ENCODE measurements at places on chromosomes 4 and X.
A peak's percentile ranks its signal among the peaks of the same experiment; 100 is the strongest.

GRCh38 chr4:27129871-27130366 lies 269.3 kb downstream of the STIM2 start:
- no peak for DNase-seq

- DNase-seq = no peak
Observed at GRCh38 chr4:86683983-86684382, 89.9 kb downstream of the PTPN13 start.

DNA sequence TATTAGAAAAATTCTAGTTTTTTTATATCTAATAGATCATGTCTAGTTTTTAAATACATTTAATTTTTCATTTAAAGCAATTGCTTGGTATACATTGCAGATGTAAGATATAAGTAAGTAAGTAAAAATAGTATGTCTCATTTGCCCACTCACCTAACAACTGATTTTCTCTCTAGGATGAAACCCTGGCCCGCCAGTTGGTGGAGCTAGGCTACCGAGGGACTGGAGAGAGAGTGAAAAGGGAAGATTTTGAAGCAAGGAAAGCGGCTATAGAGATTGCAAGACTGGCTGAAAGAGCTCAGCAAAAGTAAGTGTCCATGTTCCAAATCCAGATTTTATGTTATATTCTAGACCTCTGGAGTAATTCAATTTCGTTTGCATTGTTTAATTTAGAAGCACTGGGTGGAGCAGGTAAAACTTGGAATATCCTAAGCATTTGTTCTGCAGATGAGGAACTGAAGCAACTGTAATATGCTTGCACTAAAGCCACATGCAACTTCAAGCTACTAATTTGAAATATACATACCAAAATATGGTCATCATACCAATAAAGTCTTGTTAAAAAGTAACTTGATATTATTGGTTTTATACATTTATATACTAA lies 27.1 kb downstream of the CFAP299 start:
- peak; percentile 54 for DNase-seq

GRCh38 chrX:46179748-46180147 lies 365.5 kb downstream of the ZNF674 start:
- DNase-seq = no peak

- DNase-seq = no peak
Observed at GRCh38 chr4:103365285-103365684, 167.1 kb upstream of the CENPE start.

- DNase-seq = no peak
Observed at GRCh38 chr4:168488869-168489274, 8.0 kb upstream of the PALLD start.
